ENCODE measurements at places on chromosomes 12 and 14. TPM values are rescaled to one million over a fixed set of nuclear protein-coding genes. Genes with fewer than 3 reads are reported as not detected.

The ADSS1 gene
- 19.5 TPM for total RNA-seq

- no peak for DNase-seq
Measured at GRCh38 chr14:101064121-101064661, 160.7 kb upstream of the RTL1 start.

- no peak for DNase-seq
Measured at GRCh38 chr14:33774723-33775470, 176.0 kb downstream of the EGLN3 start.

GRCh38 chr12:39127401-39127800 lies 222.0 kb upstream of the CPNE8 start:
- peak; percentile 45 for DNase-seq

DNA sequence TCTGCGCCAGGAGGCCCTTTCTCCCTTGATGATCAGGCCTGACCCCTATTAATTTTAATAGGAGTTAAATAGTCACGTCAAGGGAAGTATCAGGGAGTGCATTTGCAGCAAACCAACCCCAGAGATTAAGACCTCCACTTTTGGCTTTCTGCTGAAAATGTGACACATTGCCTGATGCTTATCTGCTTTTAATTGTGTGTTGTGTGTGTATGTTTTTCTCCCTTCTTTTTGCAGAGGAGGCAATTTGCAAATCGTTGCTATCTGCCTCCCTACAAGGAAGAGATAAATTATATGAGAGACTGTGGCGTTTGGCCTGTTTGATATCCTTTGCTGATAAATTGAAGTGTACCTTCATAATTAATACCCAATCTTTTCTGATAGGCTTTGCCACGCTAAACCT lies 822.9 kb downstream of the VRK1 start:
- no peak for DNase-seq

Data from G401 (cell line).